ENCODE measurements at places on chromosomes 11 and 22. TPM values are rescaled to one million over a fixed set of nuclear protein-coding genes. Genes with fewer than 3 reads are reported as not detected.

GRCh38 chr11:46826310-46827044 is 19.6 kb downstream of the CKAP5 start:
- DNase-seq = peak; percentile 92

- no peak for DNase-seq
Measured at GRCh38 chr11:104624021-104624420, 274.2 kb downstream of the CASP12 start.

DNA sequence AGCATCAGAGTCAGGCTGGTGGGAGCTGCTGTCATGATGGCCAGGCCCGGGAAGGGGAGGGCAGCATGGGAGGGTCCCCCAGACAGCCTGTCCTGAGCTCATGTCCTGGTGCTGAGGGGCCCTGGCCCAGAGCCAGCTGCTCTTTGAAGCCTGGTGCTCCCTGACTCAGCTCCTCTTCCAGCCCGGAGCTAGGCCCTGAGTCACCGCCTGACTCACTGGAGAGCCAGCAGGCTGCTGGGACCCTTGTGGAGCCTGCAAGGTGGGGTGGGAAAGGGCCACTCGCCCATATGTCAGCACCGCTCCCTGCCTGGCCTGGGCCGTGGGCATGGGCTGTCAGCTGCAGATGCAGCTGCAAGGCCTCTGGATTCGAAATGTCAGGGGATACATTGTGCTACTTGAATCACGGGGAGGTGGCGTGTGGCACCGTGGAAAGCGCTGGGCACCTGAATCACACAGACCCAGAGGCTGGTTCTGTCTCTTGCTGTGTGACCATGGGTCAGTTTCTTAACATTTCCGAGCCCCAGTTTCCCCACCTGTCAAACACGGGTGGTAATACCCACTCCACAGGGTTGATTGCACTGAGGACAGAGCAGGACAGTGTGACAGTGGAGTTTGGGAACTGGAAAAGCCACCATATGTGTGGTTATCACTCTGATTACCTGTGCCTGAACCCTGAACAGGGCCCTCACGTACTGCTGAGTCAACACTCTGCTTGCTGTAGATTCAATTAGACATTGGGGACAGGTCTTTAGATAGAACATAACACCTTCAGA is 4.4 kb downstream of the CACNA1I start:
- DNase-seq = no peak

- no peak for DNase-seq
Measured at GRCh38 chr11:61556621-61557020, 24.3 kb downstream of the SYT7 start.

- no peak for DNase-seq
Measured at GRCh38 chr11:75920848-75921247, 105.8 kb downstream of the UVRAG start.

DNA sequence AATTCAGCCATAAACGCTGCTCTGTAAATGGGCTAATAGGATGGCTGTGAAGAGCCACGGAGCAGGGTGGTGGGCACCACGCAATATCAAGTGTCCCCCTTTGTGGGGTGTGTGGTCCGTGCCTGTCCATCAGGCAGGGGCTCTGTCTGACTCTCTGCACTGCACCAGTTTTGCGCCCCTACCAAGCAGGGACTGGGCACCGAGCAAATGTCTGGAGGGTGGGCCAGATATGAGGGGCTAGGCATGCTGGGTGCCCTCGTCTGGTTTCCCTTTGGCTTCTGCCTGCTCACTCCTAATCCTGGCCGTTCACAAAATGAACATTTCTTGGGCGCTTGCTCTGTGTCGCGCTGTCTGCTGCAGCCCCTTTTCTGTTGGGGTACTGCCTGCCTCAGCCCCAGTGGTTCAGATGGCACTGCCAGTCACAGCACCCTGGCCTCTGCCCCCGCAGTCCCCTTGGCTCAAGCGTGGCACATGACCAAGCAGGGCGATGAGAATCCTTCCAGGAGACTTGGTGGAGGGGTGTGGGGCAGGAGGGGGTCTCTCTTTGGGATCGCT is 37.1 kb upstream of the CELSR1 start:
- peak; percentile 24 for DNase-seq

- no peak for DNase-seq
Measured at GRCh38 chr22:49136816-49137180, 690.9 kb downstream of the BRD1 start.

GRCh38 chr11:133576351-133576750 is 44.0 kb upstream of the OPCML start:
- DNase-seq = no peak

DNA sequence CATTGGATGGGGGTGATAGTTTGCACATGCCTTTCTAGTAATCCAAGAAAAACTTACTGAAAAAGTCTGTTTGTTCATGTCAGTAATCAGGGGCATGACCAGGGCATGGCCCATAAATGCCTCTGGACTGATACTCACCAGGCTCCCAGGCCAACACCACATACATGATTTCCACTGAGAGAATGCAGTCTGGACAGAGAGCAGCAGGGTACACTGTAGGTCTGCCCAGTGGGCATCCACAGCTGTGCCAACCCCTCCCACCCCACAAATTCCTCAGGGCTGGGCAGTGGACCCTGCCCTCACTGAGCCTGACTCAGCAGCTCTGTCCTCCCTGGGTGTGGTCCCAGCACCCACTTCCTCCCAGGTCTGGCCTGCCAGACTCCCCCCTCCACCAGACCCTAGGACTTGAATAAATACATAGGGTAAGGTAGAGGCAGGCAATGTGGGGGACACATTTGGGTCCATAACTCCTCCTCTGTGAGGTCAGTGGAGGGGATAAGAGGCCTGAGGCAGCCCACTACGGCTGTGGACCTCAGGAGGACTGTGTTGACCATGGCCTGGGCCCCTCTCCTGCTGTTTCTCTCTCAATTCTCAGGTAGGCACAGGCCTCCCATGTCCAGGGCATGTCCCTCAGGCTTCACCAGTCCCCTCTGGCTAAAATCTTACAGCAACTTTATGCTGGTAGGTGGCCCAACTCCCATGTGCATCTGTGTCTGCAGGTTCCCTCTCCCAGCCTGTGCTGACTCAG is 92.2 kb upstream of the TOP3B start:
- no peak for DNase-seq

DNA sequence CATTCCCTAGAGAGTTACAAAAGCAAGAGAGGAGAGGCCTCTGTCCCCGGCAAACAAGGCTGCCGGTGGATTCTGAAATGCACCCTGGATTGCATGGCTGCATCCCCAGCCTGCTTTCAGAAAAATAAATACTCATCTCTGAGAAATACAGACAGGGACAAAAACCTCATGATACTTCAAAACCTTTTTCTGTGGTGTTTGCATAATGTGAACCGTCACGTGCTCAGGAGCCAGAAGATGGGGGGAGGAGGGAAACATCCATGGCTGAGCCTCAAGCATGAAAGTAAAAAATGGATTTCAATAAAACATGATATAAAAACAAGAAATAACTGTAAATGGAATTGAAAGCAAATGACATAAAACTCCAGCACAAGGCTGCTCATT is 198.5 kb upstream of the NCAM1 start:
- DNase-seq = no peak

DNA sequence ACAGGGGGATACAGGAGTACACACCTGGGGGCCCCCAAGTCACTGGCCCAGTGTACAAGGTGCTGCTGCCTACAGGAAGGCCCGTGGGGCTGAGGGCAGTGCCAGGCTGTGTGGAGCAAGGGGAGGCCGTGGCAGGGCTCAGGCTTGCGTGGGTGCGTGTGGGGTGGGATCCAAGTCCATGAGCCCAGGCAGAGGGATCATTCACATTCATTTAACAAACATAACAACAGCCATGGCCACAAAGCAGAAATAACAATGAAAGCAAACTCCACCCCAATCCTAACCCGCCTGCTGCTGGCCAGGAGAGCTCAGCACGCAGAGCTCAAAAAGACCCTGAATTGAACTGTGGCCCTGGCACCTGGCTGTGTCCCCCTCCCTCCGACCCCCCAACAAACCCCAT is 17.0 kb upstream of the SCGB1A1 start:
- no peak for DNase-seq

GRCh38 chr11:110455718-110456117 is 26.0 kb downstream of the FDX1 start:
- DNase-seq = no peak

DNA sequence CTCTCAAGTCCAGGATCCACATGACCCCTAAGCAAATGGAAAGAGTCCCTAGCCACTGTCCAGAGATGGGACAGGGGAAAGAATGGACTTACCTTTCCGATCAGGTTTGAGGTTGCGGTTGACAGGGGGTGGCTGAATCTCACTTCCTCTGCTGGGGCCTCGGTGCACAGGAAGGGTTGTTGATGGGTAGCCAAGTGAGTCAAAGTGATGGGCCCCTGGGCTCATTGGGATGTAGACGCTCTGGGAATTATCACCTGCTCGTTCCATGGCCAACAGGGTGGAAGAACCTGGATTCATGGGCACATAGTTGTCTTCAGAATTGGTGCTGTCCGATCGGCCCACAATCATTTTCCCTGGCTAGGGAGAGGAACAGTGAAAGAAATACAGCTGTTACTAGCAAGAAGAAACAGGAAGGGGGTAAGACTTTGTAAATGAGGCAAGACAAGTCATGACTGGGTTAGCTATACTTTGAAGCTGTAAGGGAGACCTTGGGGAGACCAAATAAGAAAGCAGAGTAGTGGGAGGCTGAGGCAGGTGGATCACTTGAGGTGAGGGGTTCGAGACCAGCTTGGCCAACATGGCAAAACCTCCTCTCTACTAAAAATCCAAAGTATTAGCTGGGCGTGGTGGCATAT is 34.7 kb downstream of the USP35 start:
- DNase-seq = no peak

- no peak for DNase-seq
Measured at GRCh38 chr11:70265341-70265740, 5.1 kb upstream of the PPFIA1 start.

GRCh38 chr11:7586376-7586775 is 72.6 kb downstream of the PPFIBP2 start:
- no peak for DNase-seq

- DNase-seq = no peak
Measured at GRCh38 chr11:67384851-67385366, 6.9 kb upstream of the RAD9A start.

- peak; percentile 38 for DNase-seq
Measured at GRCh38 chr11:199004-199581, 6.2 kb downstream of the SCGB1C1 start.

- no peak for DNase-seq
Measured at GRCh38 chr11:31262761-31263160, 106.8 kb downstream of the DCDC1 start.

GRCh38 chr11:118984825-118985224 is 13.1 kb upstream of the CENATAC start:
- no peak for DNase-seq

DNA sequence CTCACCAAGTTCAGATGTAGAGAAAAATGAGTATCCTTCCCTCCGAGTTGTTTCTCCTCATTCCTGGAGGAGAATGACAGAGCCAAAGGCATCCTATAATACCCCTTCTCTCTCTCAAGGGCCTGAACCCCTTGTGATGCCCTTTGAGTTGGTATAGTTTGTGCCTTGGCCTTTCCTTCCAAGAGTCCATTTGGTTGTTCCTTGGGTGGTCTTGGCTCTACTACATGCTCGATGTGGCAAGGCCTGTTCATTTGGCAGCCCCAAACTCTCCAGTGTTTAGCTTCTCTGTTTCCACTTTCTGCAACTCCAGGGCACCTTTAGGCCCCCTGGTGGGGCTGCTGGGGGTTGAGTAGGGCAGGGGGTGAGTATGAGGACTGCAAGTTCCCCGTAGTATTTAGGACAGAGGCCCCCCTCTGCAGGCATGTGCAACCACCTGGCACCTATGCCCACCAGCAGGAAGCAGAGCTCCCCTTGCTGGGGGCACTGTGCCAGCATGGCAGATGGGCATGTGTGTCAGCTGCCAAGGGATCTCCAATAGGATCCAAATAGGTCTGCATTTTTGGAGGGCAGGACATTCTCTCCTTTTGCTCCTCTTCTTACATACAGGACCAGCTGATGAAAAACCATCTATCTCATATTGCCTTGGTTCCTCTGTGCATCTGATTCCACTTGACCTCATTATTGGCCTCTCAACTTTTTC is 217.2 kb upstream of the CADM1 start:
- DNase-seq = no peak

DNA sequence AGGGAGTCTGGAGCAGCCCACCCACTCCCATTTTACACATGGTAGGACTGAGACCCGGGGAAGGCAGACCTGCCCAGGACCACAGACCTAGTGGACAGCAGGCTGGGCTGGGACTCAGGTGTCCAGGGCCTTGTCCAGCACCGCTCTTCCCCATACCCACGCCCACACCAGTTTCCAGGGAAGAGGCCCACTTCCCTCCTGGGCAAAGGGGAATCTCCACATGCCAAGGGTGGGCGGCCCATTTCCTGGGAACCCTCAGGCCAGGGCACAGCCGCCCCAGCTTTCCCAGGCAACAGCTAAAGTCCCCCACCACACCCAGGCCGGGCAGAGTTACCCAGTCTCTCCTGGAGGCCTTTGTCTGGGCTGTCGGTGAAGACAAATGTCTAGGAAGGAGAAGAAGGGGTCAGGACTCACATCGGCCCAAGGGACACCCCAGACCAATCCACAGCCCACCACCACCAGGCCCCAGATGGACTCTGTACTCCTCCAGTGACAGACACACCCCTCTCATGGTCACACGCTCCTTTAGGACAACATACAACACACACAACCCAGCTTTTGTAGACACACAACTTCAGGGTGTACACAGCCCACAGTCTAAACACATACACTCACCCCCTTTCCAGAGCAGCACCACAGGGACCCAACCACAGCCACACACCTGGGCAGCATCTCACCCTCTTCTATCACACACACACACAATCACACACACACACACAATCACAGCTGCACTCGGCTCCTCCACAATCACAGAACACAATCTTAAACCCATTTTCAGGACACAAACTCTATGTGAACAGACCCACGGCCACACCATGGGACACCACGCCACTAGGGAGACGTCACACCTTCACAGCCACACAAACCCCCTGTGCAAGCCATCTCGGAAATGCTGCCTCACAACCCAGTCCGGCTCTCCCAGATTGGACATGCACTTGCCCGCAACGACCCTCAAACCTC is 5.5 kb downstream of the MFNG start:
- no peak for DNase-seq

GRCh38 chr11:35165423-35166368 is 26.7 kb downstream of the CD44 start:
- no peak for DNase-seq

The DCUN1D5 gene
- total RNA-seq = 29.0 TPM

The OR4D5 gene
- not detected for total RNA-seq

The OR51I1 gene
- total RNA-seq = not detected

The FGF19 gene
- not detected for total RNA-seq

The OR56A1 gene
- not detected for total RNA-seq

The SYT7 gene
- total RNA-seq = 32.5 TPM

The GANAB gene
- total RNA-seq = 106 TPM

The SCO2 gene
- 1.3 TPM for total RNA-seq

The CRYBB3 gene
- not detected for total RNA-seq

The TMEM191C gene
- 0.74 TPM for total RNA-seq

The BTG4 gene
- total RNA-seq = not detected

The MCM5 gene
- 10.8 TPM for total RNA-seq

The UCP3 gene
- 11.9 TPM for total RNA-seq

The SLC16A8 gene
- total RNA-seq = not detected

The C11orf21 gene
- total RNA-seq = 66.5 TPM

All from left ventricle myocardium superior (tissue), 1 donor.